ENCODE measurements at places on chromosomes 5 and 9.
A peak's percentile ranks its signal among the peaks of the same experiment; 100 is the strongest.

DNA sequence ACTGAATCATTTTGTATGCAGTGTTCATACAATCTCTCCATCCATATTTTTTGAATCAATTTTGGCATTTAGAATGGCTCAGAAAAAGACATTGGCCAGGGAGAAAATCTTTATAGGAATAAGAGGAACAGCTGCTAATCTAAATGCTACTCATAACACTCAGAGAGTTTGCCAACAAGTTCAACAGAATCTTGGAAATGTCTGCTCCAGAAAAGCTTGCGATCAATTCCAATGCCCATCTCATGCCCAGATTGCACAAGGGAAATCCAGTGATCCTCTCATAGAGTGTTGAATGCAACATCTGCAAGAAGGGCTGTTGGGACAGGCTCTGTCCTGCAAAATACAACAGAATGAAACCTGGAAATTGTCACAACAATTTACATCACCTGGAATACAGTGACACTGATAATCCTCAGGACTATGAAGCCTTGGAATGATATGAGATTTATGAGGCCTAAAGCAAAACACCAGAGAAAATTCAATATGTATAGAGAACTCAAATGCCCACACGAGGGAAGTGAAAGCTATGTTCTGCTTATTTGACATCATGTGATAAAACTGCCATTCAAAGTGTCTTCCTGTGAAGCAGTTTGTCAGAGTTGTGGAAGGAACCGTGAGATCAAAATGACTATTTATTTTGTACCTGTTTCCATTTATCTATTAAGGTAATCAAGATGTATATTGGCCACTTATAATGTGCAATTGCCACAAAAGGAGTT lies 190.1 kb downstream of the PARP8 start:
- no peak for DNase-seq

DNA sequence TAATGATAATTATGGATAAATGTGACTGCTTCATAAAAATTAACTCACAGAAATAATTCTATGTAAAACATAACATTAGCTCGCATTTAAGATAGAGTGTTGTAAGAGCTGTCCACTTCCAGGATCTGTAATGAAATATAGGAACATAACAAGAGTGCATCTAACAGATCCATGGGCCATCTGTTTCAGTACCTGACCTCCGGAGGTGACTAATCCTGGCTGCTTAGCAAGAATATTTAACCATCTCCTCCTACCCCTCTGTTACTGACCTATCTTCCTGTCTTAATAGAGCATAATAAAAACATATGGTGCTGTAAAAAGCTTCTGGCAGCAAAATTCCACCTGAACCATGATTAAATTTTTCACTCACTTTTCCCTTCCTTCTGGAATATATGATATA lies 7.1 kb downstream of the PLCXD3 start:
- no peak for DNase-seq

GRCh38 chr5:135980620-135981019 lies 25.8 kb upstream of the LECT2 start:
- DNase-seq, result no peak

DNA sequence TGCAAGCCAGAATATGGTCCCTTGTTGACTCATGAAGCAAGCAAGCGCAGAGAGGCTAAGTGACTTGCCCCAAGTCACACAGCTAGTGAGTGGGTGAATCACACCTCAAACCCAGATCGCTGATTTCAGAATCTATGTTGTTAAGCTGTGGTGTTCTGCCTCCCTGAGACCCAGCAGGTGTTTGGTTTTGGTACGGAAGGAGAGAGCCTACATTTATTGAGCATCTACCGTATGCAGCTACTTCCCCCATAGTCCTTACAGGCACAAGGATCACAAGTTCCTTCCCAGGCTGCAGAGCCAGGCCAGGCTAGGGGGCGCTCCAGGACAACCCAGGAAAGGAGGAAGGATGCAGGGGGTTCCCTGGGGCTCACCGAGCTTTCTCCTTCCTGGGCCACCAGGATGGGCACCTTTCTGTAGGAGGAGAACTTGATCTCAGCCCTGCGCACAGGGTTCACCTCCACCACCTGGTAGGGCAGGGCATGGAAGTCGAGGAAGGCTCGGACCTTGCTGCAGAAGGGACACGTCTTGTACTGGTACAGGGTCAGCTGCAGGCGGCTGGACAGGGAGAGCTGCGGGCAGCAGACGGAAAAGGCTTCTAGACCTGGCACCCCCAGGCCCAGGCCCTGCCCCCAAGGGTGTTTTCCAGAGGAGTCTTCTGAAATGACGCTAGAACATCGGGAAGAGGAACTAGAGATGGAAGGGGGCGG lies 2.5 kb downstream of the PTGES2 start:
- DNase-seq, result peak; percentile 29

GRCh38 chr5:55680353-55680752 lies 31.8 kb downstream of the SLC38A9 start:
- DNase-seq, result no peak

DNA sequence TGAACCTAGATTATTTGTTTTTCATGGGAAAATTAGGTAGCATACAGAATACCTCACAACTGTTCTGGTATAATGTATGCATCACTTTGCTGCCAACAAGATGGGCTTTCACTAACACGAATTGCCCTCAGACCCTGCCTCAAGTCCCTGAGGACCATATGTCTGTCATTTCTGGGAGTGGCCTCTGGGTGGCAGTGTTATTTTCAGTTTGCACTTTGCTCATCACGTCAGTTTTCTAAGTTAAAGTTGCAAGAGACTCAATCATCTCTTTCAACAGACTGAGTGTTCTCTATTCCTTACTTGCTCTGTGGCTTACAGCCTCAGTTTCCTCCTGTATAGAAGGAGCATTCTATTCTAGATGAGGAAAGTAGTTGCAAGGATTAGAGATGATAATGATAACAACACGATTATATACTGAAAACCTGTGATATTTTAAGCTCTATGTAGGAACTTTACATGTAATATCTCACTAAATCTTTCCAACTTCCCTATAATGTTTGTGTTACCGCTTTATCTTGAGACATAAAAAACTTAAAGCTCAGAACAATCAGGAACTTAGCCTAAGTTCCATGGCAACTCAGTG lies 55.7 kb downstream of the TSSK1B start:
- DNase-seq, result peak; percentile 34

DNA sequence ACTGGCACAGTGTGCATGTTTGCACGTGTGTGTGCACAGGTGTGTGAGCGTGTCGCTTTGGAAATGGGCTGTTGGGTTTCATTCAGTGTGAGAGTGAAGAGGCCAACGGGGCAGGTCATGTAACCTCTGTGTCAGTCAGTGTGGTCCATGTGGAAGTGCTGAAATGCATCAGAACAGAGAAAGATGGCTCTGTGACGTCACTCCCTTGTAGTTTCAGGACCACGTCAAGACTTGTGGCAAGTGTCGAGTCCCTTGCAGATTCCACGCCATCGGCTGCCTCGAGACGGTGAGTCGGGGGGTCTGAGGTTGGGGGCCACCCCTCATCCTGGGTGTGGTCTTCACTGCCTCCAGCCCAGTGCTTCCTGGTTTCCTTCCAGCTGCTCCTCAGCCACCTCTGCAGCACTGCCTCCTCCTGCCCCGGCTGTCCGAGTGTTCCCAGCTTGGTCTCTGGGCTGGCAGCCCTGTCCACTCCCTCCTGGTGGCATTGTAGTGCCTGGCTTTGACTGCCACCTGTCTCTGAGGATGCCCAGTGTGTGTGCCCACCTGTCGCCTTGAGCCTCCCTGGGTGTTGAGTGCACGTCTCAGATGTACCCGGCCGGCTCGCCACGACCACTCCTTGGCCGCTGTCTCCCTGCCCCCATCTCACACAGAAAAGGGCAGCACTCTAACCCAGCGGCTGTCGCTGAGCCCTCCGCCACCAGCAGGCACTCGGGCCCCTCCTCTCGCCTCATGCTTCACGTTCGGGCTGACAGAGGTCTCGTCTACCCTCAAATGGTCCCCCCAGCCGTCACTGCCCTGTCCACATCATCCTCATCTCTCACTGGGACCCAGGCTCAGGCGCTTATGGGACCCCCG lies 28.0 kb downstream of the FBXW5 start:
- no peak for DNase-seq

GRCh38 chr9:113503613-113504211 lies 40.2 kb downstream of the RGS3 start:
- no peak for DNase-seq

DNA sequence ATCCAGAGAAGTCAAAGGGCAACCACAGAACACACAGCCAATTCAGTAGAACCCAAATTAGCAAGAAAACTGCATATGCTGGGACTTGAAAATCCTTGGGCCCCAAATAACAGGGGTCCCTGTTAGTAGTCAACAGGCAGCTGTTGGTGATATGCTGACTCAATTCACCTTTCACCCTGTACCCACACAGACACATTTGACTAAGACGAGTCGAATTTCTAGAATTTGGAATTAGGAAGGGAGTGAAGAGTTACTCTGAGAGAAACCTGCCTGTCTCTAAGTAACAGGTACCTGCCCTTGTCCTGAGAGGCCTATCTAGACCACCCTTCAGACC lies 821 bp upstream of the VCP start:
- no peak for DNase-seq

DNA sequence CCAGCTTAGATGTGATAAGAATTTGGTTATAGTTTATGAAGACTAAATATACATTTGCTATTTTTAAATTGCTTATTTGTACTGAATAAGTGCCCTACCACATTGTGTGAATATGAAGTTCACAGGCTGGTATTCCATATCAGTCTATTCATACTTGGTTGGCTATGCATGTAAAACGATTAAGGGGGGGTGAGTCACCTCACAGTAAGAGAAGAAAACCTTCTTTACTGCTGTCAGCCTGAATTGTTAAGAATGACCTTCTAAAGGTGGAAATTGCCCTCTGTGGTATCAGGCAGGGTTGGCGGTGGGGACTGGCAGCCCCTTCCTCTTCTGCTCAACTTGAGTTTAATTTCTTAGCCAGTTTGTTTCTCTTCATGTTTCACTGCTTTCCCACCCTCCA lies 127.0 kb upstream of the RPS23 start:
- DNase-seq, result peak; percentile 77

DNA sequence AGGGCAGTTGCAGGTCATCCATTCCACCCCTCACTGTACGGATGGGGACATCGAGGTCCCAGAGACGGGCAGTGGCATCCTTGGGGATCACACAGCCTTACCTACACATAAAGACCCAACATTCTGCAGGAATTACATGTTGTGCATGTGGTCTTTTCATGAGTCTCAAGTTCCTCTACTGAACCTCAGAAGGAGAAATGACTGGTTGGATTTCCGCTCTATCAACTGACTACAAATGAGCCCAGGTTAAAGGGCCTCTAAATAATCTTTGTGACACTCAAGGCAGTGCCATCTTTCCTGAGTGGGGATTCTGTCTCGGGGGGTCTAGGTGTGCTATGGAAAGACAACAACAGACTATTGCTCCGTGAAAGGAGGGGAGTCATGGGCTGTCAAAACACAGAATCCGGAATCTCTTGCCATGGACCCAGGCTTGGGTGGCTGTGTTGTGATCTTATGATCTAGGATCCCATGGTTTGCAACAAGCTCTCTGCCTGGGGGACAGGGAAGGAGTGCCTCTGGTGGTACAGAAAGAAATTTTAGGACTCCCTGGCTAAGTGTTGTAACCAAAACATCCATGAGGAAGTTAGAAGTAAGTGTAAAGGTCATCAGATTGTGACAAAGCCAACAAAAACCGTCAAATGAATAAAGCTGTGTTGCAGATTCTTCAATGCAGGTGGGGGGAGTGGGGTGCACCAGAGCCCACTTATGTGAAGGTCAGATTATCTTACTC lies 1.9 kb upstream of the SLC31A2 start:
- no peak for DNase-seq

Data from NCI-H226 (cell line).